ENCODE measurements at places on chromosomes 5 and 9. TPM values are rescaled to one million over a fixed set of nuclear protein-coding genes. Genes with fewer than 3 reads are reported as not detected.

Gene MGAT1
- total RNA-seq, result 101 TPM

Gene LCN10
- 1.2 TPM for total RNA-seq

Gene LHX6
- not detected for total RNA-seq

Gene FOXD4L5
- total RNA-seq, result 0.07 TPM

Gene SLC46A2
- not detected for total RNA-seq

Gene PIGO
- total RNA-seq, result 19.3 TPM

Gene FBXO10
- total RNA-seq, result 3.6 TPM

DNA sequence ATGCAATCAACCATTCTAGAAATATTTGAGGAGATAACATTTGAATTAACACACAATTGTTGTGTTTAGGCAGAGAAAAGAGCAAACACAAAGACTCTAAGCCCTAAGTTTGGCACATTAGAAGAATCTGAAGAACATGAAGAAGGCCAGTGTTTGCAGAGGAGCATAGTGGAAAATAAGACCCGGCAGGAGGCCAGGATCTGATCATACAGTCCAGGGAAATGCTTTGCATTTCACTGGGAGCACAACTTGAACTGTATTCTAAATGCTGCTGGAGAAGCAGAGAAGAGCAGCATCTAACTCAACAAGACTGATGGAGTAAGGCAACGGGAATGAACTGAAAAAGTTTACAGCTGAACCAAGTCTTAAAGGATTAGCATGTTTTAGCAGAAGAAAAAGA, 463.4 kb downstream of the ZNF608 start:
- no peak for DNase-seq
- no peak overlapping the region for H3K4me3 ChIP-seq
- no peaks in the 10 kb centered on the region for H3K36me3 ChIP-seq
- H3K4me1 ChIP-seq, result no peaks in the 10 kb centered on the region
- H3K27ac ChIP-seq, result no peak overlapping the region

GRCh38 chr5:122908108-122908507, 62.7 kb downstream of the SNX24 start:
- no peaks in the 10 kb centered on the region for H3K4me1 ChIP-seq
- no peak for DNase-seq
- H3K27ac ChIP-seq, result no peak overlapping the region
- no peaks in the 10 kb centered on the region for H3K36me3 ChIP-seq

DNA sequence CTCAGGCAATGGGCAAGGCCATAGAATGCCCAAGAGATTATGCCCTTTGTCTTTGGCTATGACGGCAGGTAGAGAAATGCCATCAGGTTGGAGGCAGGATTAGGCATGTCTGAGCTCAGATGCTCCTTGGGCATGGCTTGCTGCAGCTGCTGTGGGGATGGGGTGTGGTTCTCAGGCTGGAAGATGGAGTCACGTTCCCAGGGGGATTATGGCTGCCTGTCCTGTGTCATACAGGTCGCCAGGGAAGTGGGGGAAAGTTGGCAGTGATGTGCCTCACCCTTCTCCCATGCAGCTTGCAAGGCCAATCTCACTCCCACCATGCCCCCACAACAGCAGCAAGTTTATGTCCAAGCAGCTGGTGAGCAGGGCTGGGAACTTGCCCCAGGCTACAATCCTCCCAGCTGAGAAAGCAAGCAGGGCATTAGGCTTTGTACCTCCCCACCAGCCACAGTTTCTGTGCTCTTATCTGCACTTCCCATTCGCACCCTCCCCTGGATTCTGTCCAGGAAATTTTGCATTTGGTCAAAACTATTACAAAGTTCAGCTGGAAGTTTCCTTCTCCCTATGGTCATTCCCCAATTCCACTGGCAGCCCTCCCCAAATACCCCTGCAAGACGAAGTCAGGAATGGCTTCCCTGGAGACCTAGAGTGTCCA, 1788.0 kb upstream of the NUDT12 start:
- no peaks in the 10 kb centered on the region for H3K4me1 ChIP-seq
- H3K4me3 ChIP-seq, result no peak overlapping the region
- no peak for DNase-seq

GRCh38 chr9:33731625-33732024, 63.7 kb upstream of the PRSS3 start:
- H3K27ac ChIP-seq, result no peak overlapping the region
- H3K4me1 ChIP-seq, result no peaks in the 10 kb centered on the region
- peaks cover 41% of the 10 kb centered on the region for H3K27me3 ChIP-seq
- H3K4me3 ChIP-seq, result no peak overlapping the region

DNA sequence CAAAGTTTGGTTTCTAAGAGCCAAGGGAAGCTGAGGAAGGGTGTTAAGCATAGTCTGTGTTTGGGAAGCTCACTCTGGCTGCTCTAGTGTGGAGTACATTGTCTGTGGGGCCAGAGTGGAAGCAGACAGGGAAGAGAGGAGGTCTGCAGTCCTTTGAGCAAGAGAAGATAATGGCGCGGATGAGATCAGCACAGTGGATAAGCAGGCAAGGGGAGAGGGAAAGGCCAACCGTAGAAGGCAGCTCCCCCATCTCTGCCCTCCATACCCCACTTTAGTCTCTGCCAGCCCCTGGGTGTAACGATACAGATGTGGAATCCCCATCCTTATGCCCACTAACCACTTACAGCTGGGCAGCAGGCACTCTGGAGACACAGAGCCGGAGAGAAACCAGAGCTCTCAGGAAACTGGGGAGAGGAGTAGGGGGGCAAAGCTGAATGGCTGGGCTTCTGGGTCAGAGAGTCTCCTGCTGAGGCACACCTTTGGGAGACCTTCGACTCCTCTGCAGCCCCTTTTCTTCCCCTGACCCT, 75.0 kb downstream of the SLIT3 start:
- no peak overlapping the region for H3K27ac ChIP-seq
- no peak overlapping the region for H3K4me3 ChIP-seq
- H3K36me3 ChIP-seq, result no peaks in the 10 kb centered on the region
- H3K4me1 ChIP-seq, result no peaks in the 10 kb centered on the region
- peaks cover 4% of the 10 kb centered on the region for H3K27me3 ChIP-seq

GRCh38 chr9:125739436-125739835, 7.7 kb upstream of the PBX3 start:
- H3K36me3 ChIP-seq, result no peaks in the 10 kb centered on the region
- H3K27ac ChIP-seq, result no peak overlapping the region
- no peaks in the 10 kb centered on the region for H3K4me1 ChIP-seq
- H3K4me3 ChIP-seq, result no peak overlapping the region
- peaks cover 4% of the 10 kb centered on the region for H3K27me3 ChIP-seq

DNA sequence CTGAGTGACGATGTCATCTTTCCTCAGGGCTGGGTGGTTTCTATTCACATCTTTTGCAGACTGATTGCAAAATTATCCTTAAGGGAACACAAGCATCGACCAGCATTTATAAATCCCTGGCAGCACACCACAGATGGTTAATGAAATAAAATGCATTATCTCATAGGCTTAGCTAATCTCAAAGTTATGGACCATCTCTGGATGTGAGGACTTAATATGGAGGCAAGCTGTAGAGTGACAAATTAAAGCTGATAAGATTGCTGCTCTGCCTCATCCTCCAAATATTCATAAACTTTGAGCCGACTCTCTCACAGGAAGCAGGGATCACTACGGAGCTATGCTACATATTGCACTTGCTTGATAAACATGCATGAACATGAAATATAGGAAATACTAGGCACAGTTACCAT, 663.2 kb upstream of the RGMB start:
- H3K27me3 ChIP-seq, result peaks cover 2% of the 10 kb centered on the region
- H3K4me1 ChIP-seq, result no peaks in the 10 kb centered on the region
- no peak overlapping the region for H3K27ac ChIP-seq
- no peak for DNase-seq

- H3K4me3 ChIP-seq, result no peak overlapping the region
- no peaks in the 10 kb centered on the region for H3K36me3 ChIP-seq
- no peaks in the 10 kb centered on the region for H3K4me1 ChIP-seq
- no peak overlapping the region for H3K27ac ChIP-seq
Observed at GRCh38 chr5:78751872-78752271, 103.3 kb upstream of the LHFPL2 start.

- peaks cover 5% of the 10 kb centered on the region for H3K27me3 ChIP-seq
- no peak for DNase-seq
- H3K4me3 ChIP-seq, result no peak overlapping the region
- no peak overlapping the region for H3K27ac ChIP-seq
- no peaks in the 10 kb centered on the region for H3K36me3 ChIP-seq
Observed at GRCh38 chr5:133697536-133698258, 85.4 kb upstream of the FSTL4 start.

- no peaks in the 10 kb centered on the region for H3K36me3 ChIP-seq
- H3K27me3 ChIP-seq, result peaks cover 32% of the 10 kb centered on the region
- H3K4me3 ChIP-seq, result no peak overlapping the region
Observed at GRCh38 chr9:130931508-130932254, 7.4 kb downstream of the FIBCD1 start.

DNA sequence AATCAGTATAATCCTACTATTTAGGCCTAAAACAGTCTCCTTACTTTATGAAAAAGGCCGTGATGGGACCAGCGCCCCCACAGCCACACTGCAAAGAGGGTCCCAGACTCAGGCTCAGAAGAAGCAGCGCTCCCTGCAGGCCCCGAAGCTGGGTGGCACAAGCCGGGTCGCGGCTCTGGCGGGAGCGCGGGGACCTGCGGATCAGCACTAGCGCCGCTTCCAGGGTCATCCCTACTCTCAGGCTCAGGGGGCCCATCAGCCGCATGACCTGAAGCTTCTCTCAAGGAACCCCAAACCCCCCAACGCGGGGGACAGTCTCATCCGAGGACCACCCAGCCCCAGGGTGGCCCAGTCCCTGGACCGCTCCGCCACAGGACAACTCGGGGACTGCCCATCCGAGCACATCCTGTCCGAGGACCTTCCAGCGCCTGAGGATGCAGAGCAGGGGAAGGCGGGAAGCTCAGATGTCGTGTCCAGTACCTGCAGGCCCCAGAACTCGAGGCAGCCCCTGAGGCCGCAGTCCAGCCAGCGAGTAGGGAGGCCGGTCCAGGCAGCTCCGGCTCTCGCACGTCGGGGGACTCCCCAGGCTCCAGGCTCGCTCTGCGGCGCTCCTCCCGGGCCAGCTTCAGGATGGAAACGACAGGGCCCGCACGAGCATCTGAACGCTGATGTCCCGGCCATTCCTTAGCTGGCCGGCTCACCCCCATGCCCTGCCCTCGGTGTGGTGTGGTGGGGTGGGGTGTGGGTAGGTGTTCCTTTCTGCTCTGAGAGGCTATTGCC, 32.4 kb upstream of the CDK20 start:
- no peak for DNase-seq
- H3K4me3 ChIP-seq, result no peak overlapping the region
- peaks cover 2% of the 10 kb centered on the region for H3K36me3 ChIP-seq
- H3K4me1 ChIP-seq, result peaks cover 14% of the 10 kb centered on the region
- peaks cover 16% of the 10 kb centered on the region for H3K27me3 ChIP-seq
- no peak overlapping the region for H3K27ac ChIP-seq

- no peak overlapping the region for H3K27ac ChIP-seq
- no peaks in the 10 kb centered on the region for H3K36me3 ChIP-seq
- H3K4me1 ChIP-seq, result no peaks in the 10 kb centered on the region
- peak; percentile 32 for DNase-seq
- H3K4me3 ChIP-seq, result no peak overlapping the region
Observed at GRCh38 chr5:127878174-127878750, 175.1 kb downstream of the CCDC192 start.

GRCh38 chr5:157924931-157925729, 66.2 kb upstream of the CLINT1 start:
- no peaks in the 10 kb centered on the region for H3K27me3 ChIP-seq
- no peak overlapping the region for H3K27ac ChIP-seq
- DNase-seq, result peak; percentile 31
- no peaks in the 10 kb centered on the region for H3K36me3 ChIP-seq

Measured in activated CD4-positive, alpha-beta memory T cell treated with anti-CD3 and anti-CD28 coated beads for 36 hours (primary cell).